ENCODE measurements at places on chromosomes 5 and 9. TPM values are rescaled to one million over a fixed set of nuclear protein-coding genes. Genes with fewer than 3 reads are reported as not detected.

Gene PKD2L2
- total RNA-seq = not detected

Gene DAP
- 84.9 TPM for total RNA-seq

Gene ZNG1E
- 64.7 TPM for total RNA-seq

Gene PPIC
- 13.3 TPM for total RNA-seq

Gene N4BP3
- 0.28 TPM for total RNA-seq

Gene UGT3A2
- 0.17 TPM for total RNA-seq

Gene GRIN1
- total RNA-seq = not detected

Gene HSD17B3
- total RNA-seq = 0.75 TPM

Gene GABRA1
- total RNA-seq = not detected

Gene PCDHAC2
- total RNA-seq = 0.93 TPM

Gene ELOVL7
- total RNA-seq = 1.1 TPM

Gene OR1Q1
- not detected for total RNA-seq

Gene SH3TC2
- 0.67 TPM for total RNA-seq

Gene TPPP
- total RNA-seq = 2.1 TPM

Gene TXN
- 111 TPM for total RNA-seq

Gene ENTPD8
- 4.7 TPM for total RNA-seq

DNA sequence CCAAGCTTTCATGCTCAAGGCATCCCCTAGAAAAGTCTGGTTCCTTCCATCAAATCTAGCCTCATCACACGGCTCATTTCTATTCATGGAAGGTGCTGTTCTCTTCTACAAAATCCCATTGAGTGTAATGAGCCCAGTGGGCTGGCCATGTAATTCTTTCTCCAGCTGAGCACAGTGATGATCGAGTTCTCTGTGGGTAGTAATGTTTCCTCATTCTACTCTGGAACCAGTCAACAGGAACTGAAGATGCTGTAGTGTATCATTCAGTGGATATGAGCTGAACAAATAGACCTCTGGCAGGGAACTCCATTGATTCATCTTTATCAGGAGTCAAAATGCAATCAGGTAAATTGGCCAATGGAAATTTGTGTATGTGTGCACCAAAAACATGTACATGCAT, 149.2 kb downstream of the LRRC70 start:
- no peak for DNase-seq

DNA sequence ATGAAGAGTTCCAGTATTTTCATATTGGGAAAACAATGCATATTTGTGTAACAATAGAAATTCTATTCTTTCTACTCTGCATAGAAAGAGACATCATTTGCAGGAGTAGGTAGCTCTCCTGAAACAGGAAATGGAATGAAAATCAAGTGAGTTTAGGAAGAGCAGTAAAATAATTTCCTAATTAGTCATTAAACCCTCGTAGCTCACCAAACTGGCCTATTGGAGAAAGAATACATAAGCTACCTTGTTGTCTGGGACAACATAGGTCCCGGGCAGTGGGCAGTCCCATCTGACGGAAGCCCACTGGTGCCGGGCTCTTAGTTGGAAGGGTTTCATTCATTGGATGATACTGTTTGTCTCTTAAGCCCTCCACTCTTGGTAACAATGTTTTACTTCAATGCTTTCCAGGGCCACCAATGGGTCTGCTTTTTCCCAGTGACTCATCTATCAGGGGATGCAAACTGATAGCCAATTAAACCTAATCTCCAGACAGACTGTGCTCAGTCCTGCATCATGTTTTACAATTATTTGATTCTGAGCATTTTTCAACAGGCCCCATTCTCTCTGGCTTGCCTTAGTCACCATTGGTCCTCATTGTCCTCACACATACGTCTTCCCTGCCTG, 46.5 kb downstream of the GNA14 start:
- no peak for DNase-seq

DNA sequence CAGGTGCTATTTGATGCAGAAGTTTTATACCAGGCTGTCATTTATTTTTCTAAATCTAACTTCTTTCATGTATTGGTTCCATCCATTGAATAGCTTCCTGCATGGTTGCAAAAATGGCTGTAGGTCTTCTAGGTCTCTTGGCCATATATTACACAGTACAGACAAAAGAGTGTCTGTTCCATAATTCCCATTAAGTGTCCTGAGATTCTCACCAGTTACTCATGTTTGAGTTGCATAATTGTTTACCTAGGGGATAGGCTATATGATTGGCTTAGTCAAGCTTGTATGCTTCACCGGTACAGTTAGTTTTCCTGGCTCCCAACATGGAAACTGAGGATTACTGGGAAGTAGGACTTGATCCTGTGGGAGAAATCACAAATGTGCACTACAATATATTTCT, 399.4 kb upstream of the NUDT12 start:
- DNase-seq = no peak

GRCh38 chr5:161277011-161277410, 269.5 kb downstream of the GABRB2 start:
- no peak for DNase-seq

DNA sequence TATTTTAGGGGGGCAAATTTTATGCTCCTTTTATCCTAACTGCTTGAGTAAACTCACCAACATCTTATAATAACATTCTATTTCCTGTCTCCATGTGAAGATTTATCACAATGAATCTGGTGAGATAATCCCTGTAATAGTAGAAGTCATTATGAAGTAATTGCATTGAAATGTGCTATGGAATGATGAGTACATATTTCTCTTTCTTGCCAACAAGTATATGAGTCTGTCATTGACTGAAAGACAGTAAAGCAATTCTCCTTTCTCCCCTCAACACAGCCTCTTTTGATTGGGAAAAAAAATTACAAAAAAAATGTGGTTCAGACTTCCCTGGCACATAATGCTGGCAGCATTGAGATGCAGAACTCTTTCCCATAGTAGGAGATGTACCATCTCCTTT, 459.2 kb upstream of the RGMB start:
- no peak for DNase-seq

DNA sequence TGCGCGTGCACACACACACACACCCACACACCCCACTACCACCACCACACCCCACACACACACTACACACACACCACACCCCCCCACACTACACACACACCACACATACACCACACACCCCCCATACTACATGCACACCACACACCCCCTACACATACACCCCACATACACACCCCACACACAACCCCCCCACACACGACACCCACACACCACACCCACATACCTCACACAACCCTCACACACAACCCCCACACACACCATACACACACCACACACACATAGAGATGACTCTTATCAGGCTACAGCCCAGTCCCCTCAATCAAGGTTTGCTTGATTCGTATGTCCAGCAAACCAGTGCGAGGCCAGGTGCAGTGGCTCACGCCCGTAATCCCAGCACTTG, 25.7 kb downstream of the SLC46A2 start:
- no peak for DNase-seq

DNA sequence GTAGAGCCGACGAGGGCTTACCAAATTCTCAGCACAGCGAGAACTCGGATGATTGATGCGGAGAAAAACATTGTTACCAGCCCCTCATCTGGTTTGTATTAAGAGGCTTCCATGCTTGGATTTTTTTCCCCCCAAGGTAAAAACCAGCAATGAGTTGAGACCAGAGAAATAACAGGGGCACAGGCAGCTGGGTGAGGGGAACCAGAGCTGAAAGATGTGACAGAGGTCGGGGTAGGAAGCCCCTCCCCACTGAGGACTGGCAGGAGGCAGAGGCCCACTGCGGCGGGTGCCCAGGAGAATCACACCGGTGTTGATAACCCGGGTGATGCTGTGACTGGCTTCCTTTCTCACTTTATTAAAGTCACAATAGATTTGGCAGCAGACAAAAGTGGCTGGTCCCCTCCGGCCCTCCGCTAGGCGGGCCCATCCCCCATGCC, 116.5 kb upstream of the PHYKPL start:
- no peak for DNase-seq

- DNase-seq = no peak
Observed at GRCh38 chr9:37283730-37284325, 138.7 kb upstream of the GRHPR start.

DNA sequence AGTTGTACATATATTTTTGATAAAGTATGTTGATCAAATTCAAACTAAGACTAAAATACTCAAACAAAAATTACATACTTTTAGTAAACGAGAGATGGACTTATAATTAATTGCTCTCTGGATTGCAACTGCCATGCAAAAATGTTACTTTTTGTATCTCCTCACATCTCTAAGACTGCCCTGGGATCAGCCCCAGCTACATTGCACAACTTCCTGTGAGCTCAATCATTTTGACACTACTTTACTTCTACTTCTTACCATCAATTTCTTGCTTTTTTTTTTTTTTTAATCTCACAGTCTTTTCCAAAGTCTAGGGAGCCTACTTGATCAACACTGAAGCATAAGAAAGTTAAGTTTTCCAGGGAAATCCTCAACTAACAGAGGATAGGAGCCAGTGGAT, 506.0 kb upstream of the CDH10 start:
- DNase-seq = no peak

- no peak for DNase-seq
Observed at GRCh38 chr5:127571314-127572131, 54.1 kb downstream of the PRRC1 start.

GRCh38 chr9:17578911-17579793, at the start of gene SH3GL2:
Gene SH3GL2 (plus strand): TSS chr9:17579066.
- no peak for DNase-seq

DNA sequence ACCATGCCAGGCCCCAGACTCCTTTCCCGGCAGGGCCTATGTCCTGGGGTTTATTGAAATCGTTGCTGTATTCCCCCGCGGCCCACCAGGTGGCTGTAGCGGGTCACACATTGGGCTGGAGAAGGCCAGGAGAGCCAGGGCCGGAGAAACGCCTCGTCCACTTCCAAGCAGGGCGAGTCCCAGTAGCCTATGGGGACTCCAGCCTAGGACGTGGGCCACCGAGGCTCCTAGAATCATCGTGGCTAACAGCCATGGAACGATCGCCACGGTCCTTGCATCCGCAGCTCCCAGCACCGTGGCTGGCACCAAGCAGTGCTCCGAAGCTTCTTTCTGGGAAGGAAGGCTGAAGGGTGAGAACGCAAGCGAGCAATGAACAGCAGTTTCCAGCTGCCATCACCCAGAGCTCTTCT, 87.7 kb downstream of the ENTREP1 start:
- peak; percentile 62 for DNase-seq

DNA sequence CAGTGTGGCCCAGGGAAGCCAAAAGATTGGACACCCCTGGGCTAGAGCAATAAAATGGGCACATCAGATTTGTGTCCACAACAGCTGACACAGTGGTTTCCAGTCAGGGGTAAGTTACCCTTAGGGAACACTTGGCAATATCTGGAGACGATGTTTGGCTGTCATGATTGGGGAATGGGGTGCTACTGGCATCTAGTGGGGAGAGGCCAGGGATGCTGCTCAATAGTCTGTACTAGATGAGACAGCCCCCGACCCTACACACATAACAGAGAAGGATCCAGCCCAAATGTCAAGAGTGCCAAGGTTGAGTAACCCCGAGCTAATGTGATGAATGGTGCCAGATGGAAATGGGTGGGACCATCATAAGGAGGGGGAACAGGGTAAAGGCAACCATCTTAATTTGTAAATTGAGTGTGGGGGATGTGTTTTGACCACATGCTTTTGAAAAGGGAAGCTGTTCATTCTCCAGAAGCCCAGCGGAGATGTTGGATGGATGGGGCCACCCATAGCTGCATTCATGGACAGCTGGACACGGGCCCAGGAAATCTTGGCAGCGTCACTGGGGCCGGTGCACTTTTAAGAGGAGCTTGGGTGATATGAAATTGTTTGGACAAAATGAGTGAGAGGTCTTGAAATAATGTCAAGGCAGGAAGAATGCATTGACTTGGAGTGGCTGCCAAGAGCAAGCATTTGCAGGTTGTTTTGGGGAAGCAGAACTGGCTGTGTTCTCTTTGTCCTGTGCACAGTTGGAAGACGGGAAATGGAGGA, 33.4 kb downstream of the SYK start:
- peak; percentile 32 for DNase-seq

DNA sequence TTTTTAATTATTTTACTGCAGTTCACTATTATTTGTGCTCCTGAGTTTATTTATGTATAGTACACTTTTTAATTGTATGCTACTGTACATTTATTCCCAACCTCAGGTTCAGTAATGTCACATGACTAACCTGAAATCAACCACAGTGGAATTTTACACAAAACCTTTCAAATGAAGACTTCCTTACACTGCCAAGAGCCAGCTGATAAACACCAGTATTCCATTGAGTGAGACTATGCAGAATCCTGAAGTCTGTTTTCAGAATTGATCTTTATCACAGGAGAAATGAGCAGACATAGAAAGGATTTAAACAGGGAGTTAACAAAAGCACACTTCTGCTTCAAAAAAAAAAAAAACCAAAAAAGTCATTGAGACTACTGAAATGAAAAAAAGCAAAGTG, 219.5 kb downstream of the PRR16 start:
- no peak for DNase-seq

- DNase-seq = no peak
Observed at GRCh38 chr9:126883636-126884035, 23.2 kb downstream of the ZBTB34 start.

GRCh38 chr5:104606258-104606829, 1043.8 kb upstream of the NUDT12 start:
- DNase-seq = no peak

DNA sequence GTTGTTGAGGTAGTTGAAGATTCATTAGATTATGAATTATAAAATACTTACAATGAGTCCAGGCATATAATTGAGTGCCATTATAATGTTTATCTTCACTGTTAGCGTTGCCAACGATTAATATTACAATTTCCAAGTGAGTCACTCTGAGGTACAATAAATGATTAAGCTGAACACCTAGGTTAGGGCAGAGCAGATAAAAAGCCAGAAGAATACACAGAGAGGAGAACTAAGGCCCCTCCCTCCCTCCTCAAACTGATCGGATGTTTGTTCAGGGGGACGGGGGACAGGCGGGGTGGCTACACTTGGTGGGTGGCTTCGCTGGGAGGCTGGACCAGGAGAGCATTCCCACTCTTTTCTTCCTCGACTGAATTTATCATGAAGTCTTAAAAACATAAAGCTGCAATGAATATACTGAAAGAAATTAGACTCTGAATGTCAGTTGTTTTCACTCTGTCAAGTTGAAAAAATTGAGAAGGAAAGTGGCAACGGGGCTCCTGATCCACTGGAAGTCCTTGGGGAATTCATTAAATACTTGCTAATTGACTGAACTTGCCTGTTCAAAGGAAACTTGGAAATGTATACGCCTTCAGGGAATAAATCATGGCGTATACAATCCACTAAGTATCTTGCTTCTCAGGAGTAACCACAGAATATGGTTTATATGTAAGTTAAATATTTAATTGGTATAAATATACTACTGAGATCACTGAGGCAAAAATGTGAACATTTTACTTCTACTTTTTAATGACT, 198.1 kb downstream of the TSSK1B start:
- DNase-seq = no peak

- DNase-seq = no peak
Observed at GRCh38 chr5:106843812-106844416, 826.8 kb downstream of the EFNA5 start.

- DNase-seq = no peak
Observed at GRCh38 chr5:109944461-109944860, 254.7 kb downstream of the MAN2A1 start.

GRCh38 chr5:93034621-93035590, 546.1 kb downstream of the NR2F1-AS1 start:
- no peak for DNase-seq

- no peak for DNase-seq
Observed at GRCh38 chr9:17065062-17065461, 69.8 kb upstream of the CNTLN start.

- DNase-seq = no peak
Observed at GRCh38 chr5:44402084-44402483, 12.9 kb upstream of the FGF10 start.

- no peak for DNase-seq
Observed at GRCh38 chr9:130891688-130892476, 4.7 kb downstream of the QRFP start.

- no peak for DNase-seq
Observed at GRCh38 chr5:8333485-8333884, 464.5 kb downstream of the MTRR start.
